ENCODE measurements at places on chromosomes 16 and 17.

GRCh38 chr17:76870377-76870714 lies 2.1 kb downstream of the MGAT5B start:
- DNase-seq, result no peak

DNA sequence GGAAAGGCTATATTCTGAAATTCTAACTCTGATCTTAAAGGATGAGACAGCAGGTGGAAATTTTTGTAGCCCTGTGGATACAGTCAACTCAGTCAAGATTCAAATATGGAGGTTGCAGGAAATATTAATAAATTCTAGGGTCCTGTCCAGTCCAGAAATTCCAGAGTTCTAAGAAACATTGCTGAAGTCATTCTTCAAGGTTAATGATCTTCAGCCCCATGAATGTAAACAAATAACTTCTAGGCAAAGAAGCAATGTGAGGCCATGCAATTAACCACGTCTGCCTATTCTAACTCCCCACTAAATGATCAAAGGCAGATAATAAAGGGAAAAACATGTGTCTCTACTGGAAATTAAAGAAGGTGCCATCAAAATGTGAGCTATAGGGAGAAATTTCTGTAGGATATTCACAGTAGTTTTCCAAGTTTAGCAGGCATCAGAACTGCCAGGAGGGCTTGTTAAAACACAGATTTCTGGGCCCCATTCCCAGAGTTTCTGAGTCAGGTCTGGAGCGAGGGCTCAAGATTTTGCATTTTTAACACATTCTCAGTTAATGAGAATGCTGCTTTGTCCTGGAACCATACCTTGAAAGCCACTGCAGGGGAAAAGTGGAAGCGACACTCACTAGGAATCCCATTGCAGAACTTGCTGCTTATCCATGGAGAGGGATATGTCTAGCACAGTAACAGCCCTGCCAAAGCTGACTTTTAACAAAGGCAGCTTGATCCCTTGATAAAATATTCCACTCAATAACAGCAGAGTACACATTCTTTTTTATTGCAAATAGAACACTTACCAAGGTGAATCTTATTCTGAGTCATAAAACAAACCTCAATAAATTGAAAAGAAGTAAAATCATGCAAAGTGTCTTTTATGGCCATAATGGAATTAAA lies 61.8 kb downstream of the DNAH3 start:
- DNase-seq, result peak; percentile 42

GRCh38 chr16:55497558-55497957 lies 11.3 kb upstream of the LPCAT2 start:
- DNase-seq, result no peak

GRCh38 chr17:54900457-54901229 lies at the start of gene TOM1L1:
TOM1L1 (plus strand) TSS chr17:54900852; CDS start chr17:54900866, 14 bp downstream.
- peak; percentile 50 for DNase-seq

DNA sequence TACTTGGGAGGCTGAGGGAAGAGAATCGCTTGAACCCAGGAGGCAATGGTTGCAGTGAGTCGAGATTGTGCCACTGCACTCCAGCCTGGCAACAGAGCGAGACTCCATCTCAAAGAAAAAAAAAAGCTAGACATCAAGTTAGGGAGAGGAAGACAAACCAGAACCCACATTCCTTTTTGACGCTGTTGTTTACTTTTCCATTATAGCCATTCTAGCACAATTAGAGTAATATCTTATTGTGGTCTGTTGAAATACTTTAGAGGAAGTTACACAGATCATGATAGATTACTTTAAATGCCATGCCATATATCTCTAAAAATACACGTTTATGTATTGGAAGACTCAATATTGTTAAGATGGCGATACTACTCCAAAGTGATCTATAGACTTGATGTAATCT lies 16.5 kb upstream of the ABCC1 start:
- DNase-seq, result no peak

DNA sequence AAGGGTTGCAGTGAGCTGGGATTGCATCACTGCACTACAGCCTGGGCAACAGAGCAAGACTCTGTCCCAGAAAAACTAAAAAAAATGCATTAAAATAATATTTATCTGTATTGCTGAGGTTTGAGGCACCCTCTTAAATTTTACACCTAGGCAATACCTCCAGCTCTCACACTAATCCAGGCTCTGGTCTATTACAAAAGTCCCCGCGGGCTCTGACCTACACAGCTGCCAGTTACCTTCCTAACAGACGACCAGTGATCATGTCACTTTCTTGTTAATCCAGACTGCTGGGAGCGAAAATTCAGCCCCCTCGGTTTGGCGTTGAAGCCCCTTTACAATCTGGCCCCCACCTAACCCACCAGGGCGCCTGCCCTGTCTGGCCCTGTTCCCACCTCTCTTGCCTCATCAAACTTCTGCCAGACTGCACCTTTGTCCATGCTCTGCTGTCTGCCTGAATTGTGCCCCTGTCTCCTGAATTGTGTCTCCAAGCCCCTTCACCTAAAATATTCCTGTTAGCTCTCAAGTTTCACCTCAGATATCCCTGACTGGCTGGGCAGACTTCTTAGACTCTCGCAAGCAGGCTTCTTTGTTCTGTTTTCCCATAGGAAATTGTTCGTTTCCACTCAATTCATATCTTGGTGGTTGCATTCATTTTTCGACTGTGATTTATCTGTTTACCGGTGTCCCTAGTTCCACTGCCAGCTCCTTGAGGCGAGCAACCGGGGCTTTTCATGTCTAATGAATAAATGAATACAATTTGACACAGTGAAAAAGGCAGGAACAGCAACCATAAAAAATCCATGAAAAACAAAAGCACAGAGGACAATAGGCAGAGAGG lies 65.9 kb downstream of the PITPNC1 start:
- no peak for DNase-seq

Measured in fibroblast of upper back skin (primary cell).